NT2/D1 (cell line): ENCODE measurements at places on chromosomes 11 and 22.

DNA sequence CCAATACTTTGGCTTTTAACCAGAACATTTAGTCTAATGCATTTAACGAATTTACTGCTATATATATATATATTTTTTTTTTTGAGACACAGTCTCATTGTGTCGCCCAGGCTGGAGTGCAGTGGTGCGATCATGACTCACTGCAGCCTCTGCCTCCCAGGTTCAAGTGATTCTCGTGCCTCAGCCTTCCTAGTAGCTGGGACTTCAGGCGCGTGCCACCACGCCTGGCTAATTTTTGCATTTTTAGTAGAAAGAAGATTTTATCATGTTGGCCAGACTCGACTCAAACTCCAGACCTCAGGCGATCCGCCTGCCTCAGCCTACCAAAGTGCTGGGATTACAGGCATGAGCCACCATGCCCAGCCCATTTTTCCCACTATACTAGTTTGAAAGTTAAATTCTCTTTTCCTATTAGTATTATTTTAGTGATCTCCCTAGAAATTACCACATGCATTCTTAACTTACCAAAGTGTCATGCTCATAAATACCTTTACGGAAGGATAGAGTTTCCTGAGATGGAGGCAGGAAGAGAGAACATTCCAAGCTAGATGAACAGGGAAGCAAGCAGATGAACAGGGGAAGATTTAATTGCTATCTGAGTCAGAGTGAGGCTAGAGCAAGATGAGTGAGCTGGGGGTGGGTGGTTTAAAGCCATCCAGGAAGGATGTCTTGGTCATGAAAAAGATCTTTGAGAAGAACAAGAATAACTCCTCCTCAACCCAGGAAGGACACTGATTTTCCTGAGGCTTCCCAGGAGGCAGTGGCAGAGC lies 4.4 kb upstream of the PGAP2 start:
- no peak for DNase-seq

DNA sequence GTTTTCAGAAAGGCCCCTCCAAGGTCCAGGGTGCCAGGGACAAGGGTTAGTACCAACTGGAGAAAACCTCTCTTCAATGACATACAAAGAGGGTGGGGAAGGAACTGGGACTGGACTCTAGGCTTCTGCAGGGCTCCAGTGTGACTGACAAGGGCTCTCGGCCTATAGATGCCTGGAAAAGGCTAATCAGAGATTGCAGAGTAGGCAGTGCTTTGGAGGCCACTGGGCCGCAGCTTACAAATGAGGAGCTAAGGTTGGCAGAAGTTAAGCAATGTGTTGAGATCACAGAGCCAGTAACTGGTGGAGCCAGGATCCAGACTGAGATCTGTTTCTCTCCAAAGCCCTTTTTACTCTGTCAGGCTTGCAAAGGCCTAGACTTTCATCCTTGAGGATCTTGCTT lies 7.4 kb upstream of the DGKZ start:
- DNase-seq: no peak

DNA sequence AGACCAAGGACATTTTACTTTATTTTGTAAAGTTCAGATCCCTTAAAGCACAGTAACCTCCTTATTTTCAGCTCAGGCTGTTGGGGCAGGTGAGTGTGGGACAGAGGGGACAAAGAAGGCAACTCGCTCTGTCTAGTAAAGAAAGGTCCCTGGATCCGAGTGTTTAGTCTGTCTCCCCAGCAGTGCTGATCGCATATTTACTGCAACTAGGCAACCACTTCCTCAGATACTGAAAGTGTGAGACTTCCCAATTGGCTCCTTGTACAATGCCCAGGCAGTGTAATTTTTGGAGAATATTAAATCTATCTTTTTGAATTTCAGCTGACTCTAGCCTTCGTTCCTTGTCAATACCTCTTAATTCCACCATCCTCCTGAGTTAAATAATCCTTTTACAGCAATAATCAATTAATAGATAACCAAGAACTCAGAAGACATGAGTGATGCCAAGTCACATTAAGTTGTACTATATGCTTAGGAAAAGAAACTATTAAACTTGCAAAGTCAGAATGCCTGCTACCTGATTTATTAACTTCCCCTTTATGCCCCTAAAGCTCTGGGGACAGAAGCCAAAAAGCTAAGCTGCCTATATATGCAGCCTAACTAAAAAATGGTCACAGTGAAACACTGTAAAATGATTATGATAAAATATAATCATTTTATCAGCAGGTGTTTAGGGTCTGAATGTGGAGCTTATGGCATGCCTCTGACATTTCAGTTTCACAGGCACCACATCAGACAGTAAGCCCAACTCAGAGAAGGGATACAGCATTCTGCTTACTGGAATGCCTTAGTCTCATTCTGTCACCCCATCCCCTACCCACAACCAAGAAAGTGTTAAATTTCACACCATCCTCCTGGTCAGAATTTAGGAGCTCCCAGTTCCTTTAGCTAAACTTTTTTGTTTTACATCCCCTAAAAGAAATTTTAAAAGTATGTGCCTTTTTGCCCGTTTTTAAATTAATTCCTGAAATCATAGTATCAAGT lies 138.7 kb downstream of the TRIM44 start:
- DNase-seq: no peak

DNA sequence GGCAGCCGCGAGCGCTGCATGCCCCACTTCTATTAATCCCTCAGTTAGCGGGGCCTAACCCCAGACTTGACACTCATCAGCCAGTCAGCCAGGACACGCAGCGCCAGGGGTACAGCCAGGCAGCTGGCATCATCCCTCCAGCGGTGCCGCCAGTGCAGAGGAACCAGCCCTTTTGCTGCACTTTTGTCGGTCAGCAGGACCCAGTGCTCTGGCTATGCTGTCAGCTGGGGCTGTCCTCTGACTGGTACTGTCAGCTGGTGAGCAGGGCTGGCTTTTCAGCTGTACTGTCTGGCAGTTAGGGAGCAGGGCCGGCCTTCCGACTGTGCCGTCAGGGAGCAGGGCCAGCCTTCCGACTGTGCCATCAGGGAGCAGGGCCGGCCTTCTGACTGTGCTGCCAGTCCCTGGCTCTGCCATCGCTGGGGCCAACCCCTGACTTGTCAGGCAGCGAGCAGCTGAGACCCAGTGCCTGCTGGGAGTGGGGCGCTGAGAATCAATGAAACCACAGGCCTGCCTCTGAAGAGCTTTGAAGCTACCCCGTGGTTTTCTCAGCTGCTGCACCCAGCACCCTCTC lies 115.4 kb downstream of the KIAA1671 start:
- no peak for DNase-seq

- no peak for DNase-seq
Measured at GRCh38 chr11:19980957-19981669, 179.2 kb downstream of the DBX1 start.

GRCh38 chr22:47090591-47091245 lies 328.3 kb downstream of the TBC1D22A start:
- DNase-seq: no peak

DNA sequence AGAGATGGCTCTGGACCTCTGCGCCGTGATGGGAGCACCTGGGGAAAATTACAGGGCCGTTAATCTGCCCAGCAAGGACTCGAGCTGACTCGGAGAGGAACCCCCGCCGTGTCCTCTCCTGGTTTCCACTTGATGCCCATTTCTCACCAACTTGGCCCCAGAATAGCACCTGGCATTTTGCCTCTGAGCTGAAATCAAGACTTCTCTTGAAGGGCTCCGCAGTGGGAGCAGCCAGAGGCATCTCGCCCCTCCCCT lies 19.0 kb upstream of the CABP7 start:
- no peak for DNase-seq

- no peak for DNase-seq
Measured at GRCh38 chr22:39253435-39254070, 8.8 kb upstream of the PDGFB start.

DNA sequence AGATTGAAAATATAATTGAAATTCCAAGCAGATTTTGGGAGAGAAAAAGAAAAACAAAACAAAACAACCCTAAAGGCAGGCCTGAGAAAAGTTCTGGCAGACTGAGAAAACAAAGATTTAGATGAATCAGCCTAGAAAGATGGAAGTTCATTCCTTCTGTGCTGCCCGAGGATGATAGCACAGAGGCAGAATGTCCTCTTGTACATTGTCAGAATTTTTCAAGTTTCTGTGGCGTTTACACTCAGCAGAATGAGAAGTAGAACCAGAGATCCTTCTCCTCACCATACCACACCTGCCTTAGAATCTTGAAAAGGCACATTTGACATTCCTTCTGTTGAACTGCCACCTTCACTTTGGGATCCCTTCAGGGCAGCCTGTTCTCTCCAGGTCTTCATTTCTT lies 62.5 kb upstream of the IZUMO1R start:
- DNase-seq: no peak

DNA sequence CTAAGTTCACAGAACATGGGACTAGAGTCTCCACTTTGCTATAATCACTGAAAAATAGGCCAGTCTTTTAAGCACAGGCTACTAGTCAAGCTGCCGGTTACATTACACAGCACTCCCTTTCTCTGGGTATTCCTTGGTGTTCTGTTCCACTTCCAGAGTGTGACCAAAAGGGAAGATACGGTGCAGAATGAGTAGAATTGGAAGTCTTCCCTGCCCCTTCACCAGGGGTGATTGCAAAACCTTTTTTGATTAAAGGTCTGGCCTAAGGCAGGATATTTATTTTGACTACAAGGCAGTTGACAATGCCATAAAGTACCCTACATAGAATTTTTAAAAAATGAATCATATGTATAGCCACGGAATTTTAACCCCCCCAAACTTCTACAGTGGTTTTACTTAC lies 59.6 kb upstream of the ADORA2A start:
- no peak for DNase-seq

DNA sequence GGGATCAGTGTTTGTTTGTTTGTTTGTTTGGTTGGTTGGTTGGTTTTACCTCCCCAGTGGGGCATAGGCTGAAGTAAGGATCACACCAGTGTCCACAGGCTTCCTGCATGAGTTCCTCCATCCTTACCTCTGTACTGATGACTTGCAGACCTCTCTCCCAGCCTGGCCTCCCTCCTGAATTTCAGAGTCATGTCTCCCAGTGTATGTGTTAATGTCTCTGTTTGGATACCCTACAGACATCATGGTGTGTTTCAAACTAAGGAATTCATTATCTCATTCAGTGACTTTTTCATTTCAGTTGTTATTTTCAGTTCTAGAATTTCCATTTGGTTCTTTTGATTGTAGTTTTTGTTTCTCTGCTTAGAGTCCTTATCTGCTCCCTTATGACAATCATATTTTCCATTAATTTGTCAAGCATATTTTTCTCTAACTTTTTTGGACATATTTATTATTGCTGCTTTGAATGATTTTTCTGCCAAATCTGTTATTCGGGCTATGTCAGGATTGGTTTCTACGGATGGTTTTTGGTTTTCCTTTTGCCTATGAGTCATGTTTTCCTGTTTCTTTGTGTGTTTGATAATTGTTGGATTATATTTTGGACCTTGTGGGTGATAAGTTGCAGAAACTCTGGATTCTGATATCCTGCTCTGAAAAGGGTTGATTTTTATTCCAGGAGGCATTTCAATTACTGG lies 23.6 kb downstream of the MYEOV start:
- no peak for DNase-seq
